ENCODE measurements at places on chromosomes 3 and 15. TPM values are rescaled to one million over a fixed set of nuclear protein-coding genes. Genes with fewer than 3 reads are reported as not detected.

Gene INSYN1
- not detected for polyA plus RNA-seq

DNA sequence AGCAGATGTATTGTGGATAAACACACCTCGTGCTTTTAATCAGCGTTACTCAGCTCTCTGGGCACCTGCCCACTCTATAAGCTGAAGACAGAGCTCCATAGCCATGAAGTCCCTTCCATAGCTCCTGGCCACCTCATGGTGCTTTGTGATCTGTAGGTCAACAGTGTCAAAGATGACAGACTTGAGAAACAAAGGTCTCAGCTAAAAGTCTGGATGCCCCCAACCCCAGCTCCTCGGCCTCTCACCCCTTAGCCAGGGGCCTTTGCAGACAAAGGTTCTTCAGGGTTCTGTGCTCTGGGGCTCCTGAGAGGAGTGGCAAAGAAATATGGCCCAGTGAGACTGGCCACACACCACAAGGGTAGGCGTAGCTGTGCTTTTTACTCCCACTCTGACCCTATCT, 168.6 kb downstream of the KLF13 start:
- DNase-seq = no peak
- H3K27ac ChIP-seq = no peak overlapping the region
- no peaks in the 10 kb centered on the region for H3K36me3 ChIP-seq
- no peak overlapping the region for H3K4me3 ChIP-seq
- H3K27me3 ChIP-seq = no peaks in the 10 kb centered on the region
- no peaks in the 10 kb centered on the region for H3K4me1 ChIP-seq

Gene FAM81A
- polyA plus RNA-seq = not detected

DNA sequence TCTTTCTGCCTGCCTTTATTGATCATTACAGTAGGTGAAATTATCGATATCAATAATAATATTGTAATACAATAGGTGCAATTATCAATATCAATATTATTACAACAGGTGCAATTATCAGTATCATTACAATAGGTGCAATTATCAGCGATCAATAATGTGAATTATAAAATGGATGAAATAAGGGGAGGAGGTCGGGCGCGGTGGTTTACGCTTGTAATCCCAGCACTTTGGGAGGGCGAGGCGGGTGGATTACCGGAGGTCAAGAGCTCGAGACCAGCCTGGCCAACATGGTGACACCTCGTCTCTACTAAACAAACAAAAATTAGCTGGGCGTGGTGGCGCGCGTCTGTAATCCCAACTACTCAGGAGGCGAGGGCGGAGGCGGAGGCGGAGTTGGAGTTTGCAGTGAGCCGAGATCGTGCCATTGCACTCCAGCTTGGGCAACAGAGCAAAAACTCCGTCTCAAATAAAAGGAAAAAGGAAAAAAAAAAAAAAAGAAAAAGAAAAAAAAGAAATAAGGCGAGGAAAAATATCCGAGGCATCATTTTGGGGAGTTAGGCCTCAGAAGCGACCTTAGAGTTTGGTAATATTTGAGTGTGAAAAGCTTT, 611 bp upstream of the BNIP2 start:
- H3K4me3 ChIP-seq = peak overlapping the region; percentile 98
- no peaks in the 10 kb centered on the region for H3K27me3 ChIP-seq
- H3K4me1 ChIP-seq = peaks cover 12% of the 10 kb centered on the region
- H3K36me3 ChIP-seq = peaks cover 21% of the 10 kb centered on the region
- peak overlapping the region; percentile 99 for H3K27ac ChIP-seq

- H3K27ac ChIP-seq = no peak overlapping the region
- H3K36me3 ChIP-seq = no peaks in the 10 kb centered on the region
- no peak overlapping the region for H3K4me3 ChIP-seq
- H3K27me3 ChIP-seq = no peaks in the 10 kb centered on the region
- no peak for DNase-seq
Measured at GRCh38 chr3:102570511-102570910, 135.7 kb downstream of the ZPLD1 start.

Gene CHRM5
- polyA plus RNA-seq = not detected

DNA sequence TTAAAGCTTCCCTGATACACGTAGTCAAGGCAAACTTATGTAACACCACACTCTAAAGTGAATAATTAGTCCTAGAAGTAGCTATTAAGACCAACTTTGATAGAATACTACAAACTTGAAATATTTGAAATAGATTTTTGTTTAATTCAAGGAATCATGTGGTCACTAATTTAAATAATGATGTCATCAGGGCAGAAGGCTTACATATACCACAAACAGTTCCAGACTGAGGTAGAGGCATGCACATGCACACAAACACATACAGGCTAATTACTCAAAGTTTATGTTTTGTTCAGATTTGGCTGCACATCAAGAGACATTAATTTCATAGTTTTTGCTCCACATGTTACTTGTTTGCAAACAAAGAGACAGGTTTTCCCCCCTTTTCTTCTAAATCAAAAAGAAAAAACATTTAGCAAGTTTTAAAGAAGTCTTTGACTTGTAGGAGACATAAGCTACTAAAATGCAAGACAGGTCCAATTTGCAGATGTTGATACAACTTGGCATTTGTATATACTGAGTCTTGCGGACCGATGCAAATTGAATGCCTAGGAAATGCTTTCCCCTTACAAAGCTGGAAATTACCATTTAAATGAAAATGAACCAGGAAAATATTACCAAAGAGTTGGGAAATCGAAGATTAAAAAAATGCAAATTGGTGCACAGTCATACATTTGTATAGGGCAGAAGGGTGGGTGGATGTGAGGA, 594.8 kb downstream of the MAGI1 start:
- H3K27me3 ChIP-seq = no peaks in the 10 kb centered on the region
- no peak for DNase-seq
- H3K36me3 ChIP-seq = peaks cover 49% of the 10 kb centered on the region
- H3K27ac ChIP-seq = no peak overlapping the region

- peaks cover 29% of the 10 kb centered on the region for H3K4me1 ChIP-seq
- peak overlapping the region; percentile 93 for H3K4me3 ChIP-seq
- peaks cover 25% of the 10 kb centered on the region for H3K36me3 ChIP-seq
- no peaks in the 10 kb centered on the region for H3K27me3 ChIP-seq
Measured at GRCh38 chr15:68228143-68228970, 1.2 kb downstream of the CLN6 start.

- H3K27ac ChIP-seq = no peak overlapping the region
- 0 out of 2 replicates have a peak overlapping the region, but pooled peaks have one; percentile 15 for H3K4me3 ChIP-seq
- peaks cover 6% of the 10 kb centered on the region for H3K4me1 ChIP-seq
- no peaks in the 10 kb centered on the region for H3K36me3 ChIP-seq
- no peak for DNase-seq
Measured at GRCh38 chr15:48177383-48177765, 721 bp downstream of the MYEF2 start.

Gene SEMA6D
- polyA plus RNA-seq = not detected

Gene KIF7
- polyA plus RNA-seq = 1.9 TPM

Gene ALS2CL
- 0.05 TPM for polyA plus RNA-seq

Gene EPHB3
- polyA plus RNA-seq = not detected

DNA sequence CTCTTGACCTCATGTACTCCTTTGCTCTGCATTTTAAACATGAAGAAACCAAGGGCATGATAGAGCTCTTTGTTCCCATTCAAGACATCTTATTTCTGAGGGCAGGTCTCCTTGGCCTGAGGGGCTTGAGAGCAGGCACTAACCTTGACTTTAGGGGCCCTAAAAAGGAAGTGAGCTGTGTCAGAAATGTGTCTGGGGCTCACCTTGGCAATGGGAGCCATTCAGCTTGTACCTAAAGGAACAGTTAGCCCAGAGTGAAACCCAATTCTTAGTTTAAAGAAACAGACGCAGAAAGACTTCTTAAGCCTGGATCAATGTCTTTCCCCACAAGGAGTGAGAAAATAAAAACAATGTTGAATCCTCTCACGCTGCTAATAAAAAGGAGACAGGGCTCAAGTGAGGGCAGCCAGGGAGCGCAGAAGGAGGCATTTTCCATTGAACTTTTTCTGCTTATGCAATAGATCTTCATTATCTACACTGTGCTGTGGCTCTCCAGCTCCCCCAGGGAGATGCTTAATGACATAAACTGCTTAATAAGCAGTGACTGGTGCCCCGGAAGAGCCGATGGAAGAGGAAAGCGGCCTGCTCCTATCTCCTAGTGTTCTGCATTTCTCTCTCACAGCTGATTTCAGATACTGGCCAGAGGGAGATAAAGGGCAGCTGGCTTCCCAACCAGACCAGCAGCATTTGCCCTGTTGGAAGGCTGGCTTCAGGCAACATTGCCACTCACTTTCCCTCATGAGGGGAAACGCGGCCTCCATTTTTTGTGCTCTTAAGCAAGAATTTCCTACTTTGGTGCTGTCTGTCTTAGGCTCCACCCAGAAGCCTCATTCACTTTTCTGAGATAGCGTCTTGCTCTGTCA, 152.0 kb downstream of the OPA1 start:
- peak; percentile 61 for DNase-seq
- H3K27ac ChIP-seq = peak overlapping the region; percentile 72
- no peak overlapping the region for H3K4me3 ChIP-seq
- no peaks in the 10 kb centered on the region for H3K36me3 ChIP-seq
- H3K4me1 ChIP-seq = peaks cover 6% of the 10 kb centered on the region

GRCh38 chr3:1232276-1232675, 139.5 kb downstream of the CNTN6 start:
- H3K4me3 ChIP-seq = no peak overlapping the region
- H3K4me1 ChIP-seq = no peaks in the 10 kb centered on the region
- no peaks in the 10 kb centered on the region for H3K27me3 ChIP-seq
- no peaks in the 10 kb centered on the region for H3K36me3 ChIP-seq

- H3K4me1 ChIP-seq = no peaks in the 10 kb centered on the region
- H3K4me3 ChIP-seq = no peak overlapping the region
- no peak overlapping the region for H3K27ac ChIP-seq
- no peaks in the 10 kb centered on the region for H3K36me3 ChIP-seq
- DNase-seq = no peak
Measured at GRCh38 chr3:56257826-56258225, 210.4 kb downstream of the ERC2 start.

DNA sequence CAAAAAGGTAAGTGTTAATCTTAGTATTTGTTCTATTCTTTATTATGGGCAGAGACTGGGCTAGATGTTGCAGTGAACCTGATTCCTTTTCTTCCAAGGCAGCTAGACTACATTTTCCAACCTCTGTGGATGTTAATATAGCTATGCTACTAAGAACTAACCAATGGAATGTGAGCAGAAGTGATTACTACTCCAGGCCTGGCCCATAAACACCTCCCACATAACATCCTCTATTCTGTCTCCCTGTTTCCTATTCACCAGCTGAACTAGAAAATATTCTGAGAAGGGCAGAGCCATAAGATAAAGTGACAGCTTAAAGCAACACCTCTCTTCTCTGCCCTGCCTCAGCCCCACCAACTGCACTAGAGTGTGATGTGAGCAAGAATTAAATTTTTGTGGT, 29.4 kb downstream of the CD200R1L start:
- no peaks in the 10 kb centered on the region for H3K36me3 ChIP-seq
- no peak overlapping the region for H3K4me3 ChIP-seq
- H3K27ac ChIP-seq = no peak overlapping the region
- H3K4me1 ChIP-seq = peaks cover 17% of the 10 kb centered on the region

- no peak for DNase-seq
- no peaks in the 10 kb centered on the region for H3K36me3 ChIP-seq
- peaks cover 10% of the 10 kb centered on the region for H3K4me1 ChIP-seq
- H3K27me3 ChIP-seq = peaks cover 21% of the 10 kb centered on the region
- H3K27ac ChIP-seq = no peak overlapping the region
Measured at GRCh38 chr15:43255376-43255775, 11.4 kb downstream of the TGM5 start.

DNA sequence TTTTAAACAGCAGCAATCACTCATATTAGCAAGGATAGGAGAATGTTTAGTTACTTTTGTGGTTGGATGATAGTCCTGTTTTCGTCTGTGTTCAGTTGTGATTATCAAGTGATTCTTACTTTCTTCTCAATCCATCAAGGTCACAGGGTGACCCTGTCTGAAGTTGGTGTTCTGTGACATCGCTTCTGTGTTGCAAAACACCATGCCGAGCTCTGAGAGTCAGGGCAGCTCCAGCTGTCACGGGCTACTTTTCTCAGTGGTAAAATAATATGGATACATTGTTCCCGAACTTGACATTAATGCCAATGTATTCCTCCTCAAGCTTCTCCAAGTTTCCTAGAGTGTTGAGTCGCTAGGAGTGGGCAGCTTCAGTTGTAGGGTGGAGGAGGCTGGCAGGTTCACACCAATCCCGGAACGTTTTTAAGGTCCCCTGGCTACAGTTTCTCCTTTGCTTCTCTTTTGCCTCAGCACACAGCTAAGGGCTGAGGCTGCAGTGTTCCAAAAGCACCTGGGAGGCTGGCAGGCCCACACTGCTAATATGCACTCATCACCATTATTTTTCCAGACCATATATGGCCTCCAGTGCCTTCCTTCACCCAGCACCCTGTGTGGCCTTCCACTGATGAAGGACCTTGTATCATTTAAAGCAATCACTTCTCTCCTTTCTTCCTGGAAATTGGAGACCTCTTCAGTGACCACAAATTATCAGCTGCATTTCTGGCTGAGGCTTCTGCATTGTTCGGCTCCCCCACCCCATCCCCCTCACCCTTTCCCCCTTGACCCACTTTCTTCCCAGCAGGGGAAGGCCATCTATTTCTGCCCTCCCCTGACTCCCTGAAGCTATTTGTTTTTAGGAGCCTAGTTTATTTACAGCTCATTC, 25.8 kb downstream of the COLQ start:
- DNase-seq = no peak
- H3K4me1 ChIP-seq = no peaks in the 10 kb centered on the region
- no peak overlapping the region for H3K4me3 ChIP-seq
- no peaks in the 10 kb centered on the region for H3K36me3 ChIP-seq
- H3K27ac ChIP-seq = no peak overlapping the region

DNA sequence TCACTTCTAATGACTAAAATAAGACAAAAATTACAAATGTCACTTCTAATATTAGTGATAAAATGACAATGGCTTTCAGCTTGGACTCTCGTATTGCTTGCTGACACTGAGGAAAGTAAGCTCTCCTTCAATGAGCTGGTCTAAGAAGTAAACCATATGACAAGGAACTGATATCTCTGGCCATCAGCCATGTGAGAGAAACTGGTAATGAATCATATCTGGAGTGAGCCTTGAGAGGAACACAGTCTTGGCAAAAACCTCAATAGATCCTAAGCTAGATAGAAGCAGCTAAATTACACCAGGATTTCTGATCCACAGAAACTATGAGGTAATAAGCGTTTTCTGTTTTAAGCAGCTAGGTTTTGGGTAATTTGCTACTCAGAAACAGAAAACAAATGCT, 1575.1 kb downstream of the OTOL1 start:
- H3K27me3 ChIP-seq = no peaks in the 10 kb centered on the region
- no peak overlapping the region for H3K4me3 ChIP-seq
- no peaks in the 10 kb centered on the region for H3K36me3 ChIP-seq
- no peak overlapping the region for H3K27ac ChIP-seq
- no peaks in the 10 kb centered on the region for H3K4me1 ChIP-seq
- no peak for DNase-seq

DNA sequence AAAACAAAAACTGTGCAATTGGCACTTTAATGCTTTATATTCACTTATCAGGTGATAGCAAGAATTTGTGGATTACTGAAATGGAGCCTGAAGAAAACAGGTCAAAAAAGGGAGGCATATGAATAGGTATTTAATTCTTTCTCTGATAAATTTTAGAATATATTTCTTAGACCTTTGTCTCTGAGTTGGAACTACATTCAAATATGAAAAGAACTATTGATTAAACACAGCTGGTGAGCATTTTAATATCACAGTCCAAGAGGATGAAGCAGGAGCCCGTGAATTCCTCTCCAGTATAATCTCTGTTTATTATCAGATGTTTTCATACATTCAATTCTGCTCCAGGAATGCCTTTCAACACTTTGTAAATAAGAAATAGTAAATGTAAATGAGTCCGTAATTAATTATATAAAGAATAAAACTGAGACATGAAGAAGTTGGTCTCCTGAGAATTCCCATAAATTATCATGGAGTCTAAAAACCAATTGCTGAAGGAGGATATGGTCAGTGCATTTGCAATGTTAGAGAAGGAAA, 86.3 kb upstream of the ARHGEF26 start:
- no peaks in the 10 kb centered on the region for H3K27me3 ChIP-seq
- no peak overlapping the region for H3K4me3 ChIP-seq
- H3K36me3 ChIP-seq = no peaks in the 10 kb centered on the region
- H3K27ac ChIP-seq = no peak overlapping the region
- no peaks in the 10 kb centered on the region for H3K4me1 ChIP-seq

Gene ALDH1A3
- not detected for polyA plus RNA-seq
